ENCODE measurements at places on chromosomes 13 and 19. TPM values are rescaled to one million over a fixed set of nuclear protein-coding genes. Genes with fewer than 3 reads are reported as not detected.

WDR88 gene
- 0.11 TPM for polyA plus RNA-seq

FCGBP gene
- polyA plus RNA-seq = 0.65 TPM

OR7C1 gene
- polyA plus RNA-seq = not detected

ZNF878 gene
- not detected for polyA plus RNA-seq

CEACAM20 gene
- not detected for polyA plus RNA-seq

IQCN gene
- polyA plus RNA-seq = 1.8 TPM

PSG7 gene
- not detected for polyA plus RNA-seq

PRX gene
- not detected for polyA plus RNA-seq

CASP14 gene
- polyA plus RNA-seq = not detected

TINCR gene
- polyA plus RNA-seq = not detected

KLK11 gene
- not detected for polyA plus RNA-seq

ZNF540 gene
- polyA plus RNA-seq = 4.8 TPM

NLRP5 gene
- not detected for polyA plus RNA-seq

PLA2G4C gene
- 0.81 TPM for polyA plus RNA-seq

PDE4A gene
- polyA plus RNA-seq = 5.6 TPM

PDX1 gene
- not detected for polyA plus RNA-seq

CEACAM7 gene
- not detected for polyA plus RNA-seq

STXBP2 gene
- 73.1 TPM for polyA plus RNA-seq

NALCN gene
- polyA plus RNA-seq = not detected

IGFL3 gene
- not detected for polyA plus RNA-seq

CD79A gene
- 29.7 TPM for polyA plus RNA-seq

TYROBP gene
- 2.5 TPM for polyA plus RNA-seq

COL4A1 gene
- polyA plus RNA-seq = not detected

POU2F2 gene
- polyA plus RNA-seq = 22.7 TPM

CNOT3 gene
- 21.0 TPM for polyA plus RNA-seq

PGLYRP1 gene
- polyA plus RNA-seq = not detected

CCDC70 gene
- not detected for polyA plus RNA-seq

FKBP8 gene
- 82.4 TPM for polyA plus RNA-seq

GRIK5 gene
- polyA plus RNA-seq = not detected

MYH14 gene
- not detected for polyA plus RNA-seq

CALR3 gene
- not detected for polyA plus RNA-seq

CAPS gene
- polyA plus RNA-seq = 4.3 TPM

ZNF69 gene
- 0.57 TPM for polyA plus RNA-seq

SHANK1 gene
- polyA plus RNA-seq = not detected

RASGRP4 gene
- polyA plus RNA-seq = 0.31 TPM

TGFBR3L gene
- not detected for polyA plus RNA-seq

MEIS3 gene
- polyA plus RNA-seq = not detected

TMEM190 gene
- not detected for polyA plus RNA-seq

TSKS gene
- polyA plus RNA-seq = 0.16 TPM

LIM2 gene
- not detected for polyA plus RNA-seq

LYPD4 gene
- polyA plus RNA-seq = not detected

ACTMAP gene
- 0.26 TPM for polyA plus RNA-seq

MYBPC2 gene
- polyA plus RNA-seq = not detected

NUDT15 gene
- polyA plus RNA-seq = 9.8 TPM

ZNF865 gene
- polyA plus RNA-seq = 0.30 TPM

PGLYRP2 gene
- polyA plus RNA-seq = 0.19 TPM
